ENCODE measurements at places on chromosomes 6 and 20.

DNA sequence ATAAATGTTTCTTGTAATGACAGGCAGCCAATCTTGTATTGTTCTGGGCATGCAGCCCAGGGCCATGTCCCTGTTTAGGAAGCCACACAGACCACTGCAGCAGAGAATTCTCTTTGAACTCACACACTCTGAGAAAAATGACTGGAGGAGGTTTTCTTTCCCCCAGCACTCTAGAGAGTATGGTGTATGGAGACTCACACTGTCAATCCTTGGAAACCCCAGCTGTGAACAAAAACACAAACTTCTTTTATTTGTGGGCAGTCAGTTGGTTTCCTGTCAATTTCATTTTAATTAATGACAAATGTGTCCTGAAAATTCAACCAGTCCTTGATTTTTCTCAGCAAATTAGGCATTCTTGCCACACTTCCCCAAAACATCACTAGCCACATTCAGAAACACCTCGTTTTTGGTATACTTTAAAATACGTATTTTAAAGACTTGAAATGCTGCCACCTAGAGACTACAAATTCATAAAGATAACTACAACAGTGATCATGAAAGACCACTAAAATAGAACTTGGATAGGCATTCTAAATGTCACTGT, 52.9 kb upstream of the UFL1 start:
- no peak for DNase-seq

GRCh38 chr6:148455225-148455624, 112.6 kb downstream of the SASH1 start:
- no peak for DNase-seq

DNA sequence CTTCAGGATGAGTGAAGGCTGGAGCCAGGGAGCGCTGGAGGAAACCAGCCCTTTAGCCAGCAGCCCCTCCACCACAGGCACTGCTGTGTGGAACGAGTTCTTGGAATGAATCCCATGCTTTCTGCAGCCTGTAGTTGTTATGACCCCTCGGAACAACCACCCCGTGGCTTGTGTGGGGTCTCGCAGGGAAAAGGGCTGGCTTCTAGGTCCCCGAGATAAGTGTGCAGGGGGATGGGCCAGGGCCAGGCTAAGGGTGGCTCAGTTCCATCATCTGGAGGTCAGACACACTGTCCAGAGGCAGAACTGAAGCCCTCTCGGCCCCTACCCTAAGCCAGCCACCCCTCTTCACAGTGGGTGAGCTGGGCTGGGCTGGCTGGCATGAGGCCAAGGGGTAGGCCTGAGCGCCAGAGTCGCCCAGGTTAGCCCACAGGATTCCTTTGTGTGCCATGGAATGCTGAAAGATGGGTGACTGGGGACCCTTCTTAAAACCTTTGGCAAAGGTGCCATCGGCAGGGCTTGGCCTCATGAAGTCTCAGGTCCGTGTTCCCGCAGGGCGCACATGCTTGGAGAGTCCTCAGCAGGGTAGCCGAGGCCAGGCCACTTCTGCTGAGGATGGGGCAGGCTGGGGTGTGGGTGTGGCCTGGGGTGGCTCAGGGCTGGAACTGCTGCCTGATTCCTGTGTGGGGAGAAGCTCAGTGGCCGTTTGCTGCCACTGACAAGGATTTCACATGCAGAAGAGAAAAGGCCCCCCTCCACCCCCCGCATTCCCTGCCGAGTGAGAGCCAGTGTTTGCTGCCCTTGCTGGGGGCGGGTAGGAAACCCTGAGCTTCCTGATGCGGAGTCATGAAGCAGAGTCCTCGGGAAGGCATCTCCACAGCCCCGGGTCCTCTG, 24.6 kb downstream of the SPATA2 start:
- DNase-seq: no peak

- DNase-seq: no peak
Observed at GRCh38 chr20:45842169-45842812, 8.7 kb downstream of the SNX21 start.

GRCh38 chr6:41191569-41191968, 9.4 kb downstream of the TREML2 start:
- peak; percentile 36 for DNase-seq

- no peak for DNase-seq
Observed at GRCh38 chr6:116386581-116387299, 16.0 kb downstream of the DSE start.

- no peak for DNase-seq
Observed at GRCh38 chr20:7893014-7893730, 47.1 kb downstream of the HAO1 start.
